Stimulated activated CD8-positive, alpha-beta memory T cell treated with anti-CD3 and anti-CD28 coated beads, Interleukin-15, amount 100 ng/mL, for 24 hours (primary cell): ENCODE measurements at places on chromosomes 2 and 18.

- no peak for DNase-seq
Measured at GRCh38 chr2:134260713-134261112, 6.8 kb downstream of the MGAT5 start.

- DNase-seq, result no peak
Measured at GRCh38 chr18:44298566-44298965, 382.1 kb upstream of the SETBP1 start.

DNA sequence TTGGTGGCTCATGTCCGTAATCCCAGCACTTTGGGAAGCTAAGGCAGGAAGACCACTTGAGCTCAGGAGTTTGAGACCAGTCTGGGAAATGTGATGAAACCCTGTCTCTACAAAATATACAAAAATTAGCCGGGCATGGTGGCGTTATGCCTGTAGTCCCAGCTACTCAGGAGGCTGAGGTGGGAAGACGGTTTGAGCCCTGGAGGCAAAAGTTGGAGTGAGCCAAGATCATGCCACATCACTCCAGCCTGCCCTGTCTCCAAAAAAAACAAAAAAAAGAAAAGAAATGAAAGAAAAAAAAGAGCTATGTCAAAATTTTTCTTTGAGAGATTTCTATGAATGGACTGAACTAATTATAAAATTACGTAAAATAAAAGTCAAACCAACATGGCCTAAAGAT is 34.7 kb downstream of the ROCK2 start:
- DNase-seq, result no peak

DNA sequence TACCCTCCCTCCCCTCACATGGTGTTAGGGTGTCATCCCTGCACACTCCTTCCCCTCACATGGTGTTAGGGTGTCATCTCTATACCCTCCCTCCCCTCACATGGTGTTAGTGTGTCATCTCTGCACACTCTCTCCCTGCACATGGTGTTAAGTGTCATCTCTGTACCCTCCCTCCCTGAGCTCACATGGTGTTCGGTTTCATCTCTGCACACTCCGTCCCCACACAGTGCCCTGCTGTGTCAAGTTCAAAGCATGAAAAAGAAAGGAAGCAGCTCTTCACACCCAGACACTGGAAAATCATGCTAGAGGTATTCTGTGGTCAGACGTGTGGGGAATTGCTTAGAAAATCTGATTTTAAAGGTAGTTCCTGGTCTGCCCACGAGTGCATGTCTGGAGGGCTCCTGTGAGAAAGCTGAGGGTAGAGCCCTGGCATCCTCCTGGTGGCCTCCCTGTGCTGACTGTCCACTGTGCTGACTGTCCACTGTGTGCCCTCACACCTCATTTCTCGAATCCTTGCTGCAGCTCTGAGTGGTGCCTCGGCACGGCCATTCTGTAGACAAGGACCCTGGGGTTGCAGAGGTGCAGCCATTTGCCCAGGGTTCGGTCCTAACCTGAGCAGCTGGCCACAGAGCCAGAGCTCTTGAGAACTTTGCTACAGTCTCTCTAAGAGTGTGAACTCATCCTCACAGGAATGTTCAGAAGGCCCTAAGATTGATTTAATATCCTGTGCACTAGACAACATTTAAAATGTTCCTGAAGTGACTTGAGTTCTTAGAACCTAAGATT is 69.1 kb upstream of the NFATC1 start:
- DNase-seq, result no peak

DNA sequence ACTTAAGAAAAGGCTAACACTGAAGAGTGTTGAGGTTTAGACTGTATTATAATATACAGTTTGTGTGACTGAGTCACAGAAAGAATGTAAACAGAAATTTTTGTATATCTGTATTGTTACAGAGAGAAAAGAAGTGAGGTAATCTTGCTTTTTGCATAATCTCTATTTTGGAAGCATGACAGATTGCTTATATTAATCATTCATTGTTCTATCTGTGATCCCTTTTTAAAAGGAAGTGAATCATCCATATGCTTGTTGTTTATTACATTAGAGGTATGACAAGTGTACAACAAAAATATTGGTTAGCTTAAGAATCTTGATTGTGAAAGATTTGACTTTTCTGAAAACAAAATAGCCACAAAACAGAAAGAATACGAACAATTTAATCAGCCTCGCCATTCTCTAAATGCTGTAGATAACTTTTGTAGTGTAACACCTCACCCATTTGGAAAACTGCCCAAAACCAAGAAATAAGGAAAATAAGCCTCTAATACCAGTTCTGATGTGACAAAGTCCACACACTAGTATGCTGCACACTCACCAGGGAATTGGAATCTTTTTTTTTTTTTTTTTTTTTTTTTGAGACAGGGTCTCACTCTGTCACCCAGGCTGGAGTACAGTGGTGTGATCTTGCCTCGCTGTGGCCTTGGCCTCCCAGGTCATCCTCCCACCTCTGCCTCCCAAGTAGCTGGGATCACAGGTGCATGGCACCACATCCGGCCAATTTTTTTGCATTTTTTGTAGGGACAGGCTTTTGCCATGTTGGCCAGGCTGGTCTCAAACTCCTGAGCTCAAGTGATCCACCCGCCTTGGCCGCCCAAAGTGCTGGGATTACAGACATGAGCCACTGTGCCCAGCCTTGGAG is 91.5 kb upstream of the LPIN2 start:
- no peak for DNase-seq

- no peak for DNase-seq
Measured at GRCh38 chr2:66869076-66869475, 434.2 kb downstream of the MEIS1 start.

DNA sequence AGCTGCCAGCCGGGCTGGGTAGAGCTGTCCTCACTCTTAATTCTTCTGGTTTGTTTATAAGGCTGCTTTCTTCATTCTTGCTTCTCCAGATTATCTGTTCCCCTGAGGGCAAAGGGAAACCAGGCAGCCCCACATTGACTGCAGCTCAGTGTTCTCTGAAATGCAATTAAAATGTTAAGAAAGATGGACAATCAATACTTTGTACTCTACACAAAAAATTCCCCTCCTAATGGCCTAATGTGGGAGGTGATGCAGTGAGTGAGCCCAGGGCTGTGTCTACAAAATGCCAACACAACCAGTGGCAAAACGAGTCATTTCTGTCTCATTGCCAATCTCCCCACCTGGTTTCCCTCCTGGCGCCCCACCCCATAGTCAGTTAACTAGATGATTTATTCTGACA is 541.7 kb upstream of the RAB6C start:
- DNase-seq, result no peak

DNA sequence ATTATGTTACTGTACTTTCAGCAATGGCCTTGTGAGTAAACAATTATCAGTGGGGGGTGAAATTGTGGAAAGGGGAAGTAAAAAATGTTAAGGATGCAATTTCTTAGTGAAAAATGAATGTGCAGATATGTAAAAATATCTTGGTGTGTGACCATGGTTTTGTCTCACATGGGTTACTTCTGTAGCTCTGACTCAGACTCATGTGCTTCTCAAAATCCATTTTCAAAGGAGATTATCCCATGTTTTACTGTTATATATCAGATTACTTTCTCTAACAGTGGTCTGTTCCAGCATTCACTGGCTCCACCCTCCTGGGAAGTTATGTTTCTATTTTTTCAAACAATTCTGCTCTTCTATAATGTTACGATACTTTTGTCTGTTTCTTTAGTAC is 298.2 kb upstream of the COL3A1 start:
- DNase-seq, result no peak

DNA sequence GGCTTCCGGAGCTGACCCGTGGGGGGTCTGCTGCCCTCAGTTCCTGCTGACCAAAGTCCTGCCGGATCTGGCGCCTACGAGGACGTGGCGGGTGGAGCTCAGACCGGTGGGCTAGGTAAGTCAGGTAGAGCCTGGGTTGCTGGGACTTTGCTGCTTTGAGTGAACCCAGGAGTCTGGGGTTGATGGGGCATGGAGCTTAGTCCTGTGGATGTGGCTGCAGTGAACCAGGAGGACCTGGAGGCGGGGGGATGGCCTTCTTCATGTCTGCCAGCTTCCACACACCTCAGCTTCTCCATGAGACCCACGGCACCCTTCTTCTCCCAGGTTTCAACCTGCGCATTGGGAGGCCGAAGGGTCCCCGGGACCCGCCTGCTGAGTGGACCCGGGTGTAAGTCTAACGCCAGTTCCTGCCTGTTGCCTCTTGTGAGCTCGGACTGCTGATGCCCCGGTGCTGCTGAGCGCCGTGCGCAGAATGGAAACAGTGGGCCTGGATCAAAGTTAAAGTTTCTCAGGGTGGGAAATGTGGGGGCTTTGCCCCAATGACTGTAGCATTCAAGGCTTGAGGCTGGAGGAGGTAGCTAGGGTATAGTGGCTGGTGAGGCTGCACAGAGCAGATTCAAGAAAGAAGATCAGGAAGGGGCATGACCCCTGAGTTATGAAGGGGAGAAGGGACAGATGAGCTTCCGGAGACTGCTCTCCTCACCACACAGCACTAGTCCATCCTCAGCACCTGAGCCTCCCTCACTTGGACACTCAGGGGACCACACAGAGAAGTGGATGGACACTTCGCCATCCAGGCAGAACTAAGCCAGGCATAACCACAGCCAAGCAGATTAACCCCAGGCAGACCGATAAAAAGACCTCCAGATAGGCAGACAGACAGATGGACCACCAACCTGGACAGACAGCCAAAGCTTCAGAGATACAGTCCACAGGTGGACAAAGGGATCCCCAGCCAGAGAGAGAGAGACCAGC is 17.3 kb downstream of the PTPN18 start:
- DNase-seq, result no peak

GRCh38 chr2:150138587-150138986 is 348.9 kb downstream of the RND3 start:
- no peak for DNase-seq

DNA sequence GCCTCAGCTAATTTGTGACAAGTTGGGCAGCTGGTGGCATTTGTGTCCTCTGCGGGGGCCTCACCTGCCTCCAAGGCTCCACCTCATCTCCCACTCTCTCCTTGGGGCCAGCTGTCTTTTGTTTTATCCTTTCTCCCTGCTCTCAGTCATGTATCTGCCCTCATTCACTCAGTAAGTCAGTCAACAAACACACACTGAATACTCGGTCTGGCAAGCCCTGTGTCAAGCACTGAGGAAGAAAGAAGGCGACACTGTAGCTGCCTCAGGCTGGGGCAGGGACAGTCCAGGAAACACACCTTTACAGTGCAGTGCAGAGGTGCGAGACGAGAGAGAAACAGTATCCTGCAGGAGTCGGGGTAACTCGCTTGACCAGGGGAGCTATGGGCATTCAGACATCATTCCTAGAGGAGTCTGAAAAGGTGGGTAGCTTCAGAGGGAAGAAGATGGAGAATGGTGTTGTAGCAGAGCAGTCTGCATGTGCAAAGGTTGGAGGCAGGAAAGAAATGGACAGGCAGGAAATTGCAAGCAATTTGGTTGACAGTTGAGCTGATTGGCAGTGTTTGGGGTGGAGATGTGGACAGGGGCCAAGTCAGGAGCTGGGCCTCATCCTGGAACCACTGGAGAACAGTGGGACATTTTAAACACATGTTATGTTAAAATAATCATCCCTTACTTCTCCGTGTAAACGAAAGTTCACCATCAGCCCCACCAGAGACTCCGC is 34.9 kb downstream of the SCTR start:
- no peak for DNase-seq

DNA sequence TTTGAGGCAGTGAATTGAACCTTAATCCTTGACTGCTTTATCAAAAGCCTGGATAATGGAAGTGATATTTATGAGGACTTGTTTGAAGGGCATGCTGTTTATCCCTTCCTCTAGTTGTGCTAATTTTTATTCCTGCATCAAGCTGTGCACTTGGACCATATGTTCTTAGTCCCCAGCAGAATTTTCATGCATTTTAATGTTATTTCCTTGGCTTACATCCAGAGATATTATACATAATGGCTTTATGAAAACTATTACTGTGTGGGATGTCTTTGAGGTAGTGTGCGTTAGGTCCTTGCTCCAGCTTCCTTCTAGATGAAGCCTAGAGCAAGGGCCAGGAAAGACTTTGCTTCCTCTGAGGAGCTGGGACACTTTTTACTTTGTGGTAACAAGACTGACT is 378.4 kb downstream of the LPIN1 start:
- no peak for DNase-seq
